ENCODE measurements at places on chromosomes 2 and 18.

DNA sequence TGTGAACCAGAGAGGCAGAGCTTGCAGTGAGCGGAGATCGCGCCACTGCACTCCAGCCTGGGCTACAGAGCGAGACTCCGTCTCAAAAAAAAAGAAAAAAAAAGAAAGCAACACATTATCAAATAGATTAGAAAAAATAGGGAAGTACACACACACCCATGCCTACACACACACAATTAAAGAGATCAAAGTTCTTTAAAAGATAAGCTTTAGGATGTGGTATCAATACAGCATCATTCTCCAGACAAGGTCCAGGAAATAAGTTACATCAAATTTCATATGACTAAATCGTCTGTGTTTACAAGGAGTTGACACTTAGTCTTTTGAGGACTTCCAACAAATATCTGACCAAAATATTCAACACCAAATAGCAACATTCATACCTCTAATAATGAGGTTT lies 25.7 kb downstream of the PGAP1 start:
- DNase-seq, result no peak

DNA sequence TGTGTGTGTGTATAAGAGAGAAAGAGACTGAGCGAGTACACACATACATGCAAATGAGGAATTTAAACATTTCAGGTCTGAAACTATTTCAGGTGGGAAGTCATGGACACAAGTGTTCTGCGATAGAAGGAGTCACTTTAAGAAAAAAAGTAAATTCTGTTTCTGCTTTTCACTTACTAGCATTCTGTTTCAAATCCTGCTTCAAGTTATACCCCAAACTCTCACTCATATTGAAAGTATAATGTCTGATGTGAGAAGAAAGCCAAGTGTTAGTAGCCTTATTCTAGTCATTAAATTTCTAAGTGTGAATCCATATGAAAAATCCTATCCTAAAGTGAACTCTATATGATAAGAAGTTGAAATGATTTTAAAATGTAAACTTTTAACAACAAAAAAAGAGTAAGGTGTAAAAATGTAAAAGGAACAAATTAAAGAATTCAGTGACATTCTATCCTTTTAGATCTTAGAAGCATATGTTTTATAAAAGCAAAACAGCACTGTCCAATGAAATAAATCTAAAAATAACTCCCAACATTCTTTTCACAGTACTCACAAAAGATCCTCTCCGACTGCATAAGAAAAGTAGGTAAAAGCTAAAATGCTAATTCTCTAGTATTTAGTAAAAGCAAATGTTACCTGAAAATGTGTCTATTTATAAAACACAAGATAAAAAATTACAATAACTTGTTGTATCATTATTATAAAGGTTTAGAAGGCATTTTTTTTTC lies 570.6 kb downstream of the ZEB2 start:
- no peak for DNase-seq

DNA sequence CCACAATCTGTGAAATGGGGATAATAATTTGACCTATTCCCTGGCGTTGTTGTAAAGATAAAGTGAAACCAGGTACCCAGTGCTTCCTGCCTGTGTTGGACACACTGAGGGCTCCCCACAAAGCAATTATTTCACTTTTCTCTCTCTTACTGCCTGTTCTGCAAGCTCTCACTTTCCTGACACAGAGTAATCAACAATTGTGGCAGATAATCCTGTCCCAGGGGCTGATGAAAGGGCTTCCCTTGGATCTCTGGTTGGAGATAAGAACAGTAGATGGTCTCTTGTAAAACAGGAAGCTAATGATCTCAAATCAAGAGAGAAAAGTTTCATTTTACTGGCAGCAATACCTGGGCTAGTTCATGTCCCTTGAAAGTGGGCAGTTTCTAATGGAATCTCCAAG lies 190.4 kb upstream of the EPHA4 start:
- DNase-seq, result no peak

DNA sequence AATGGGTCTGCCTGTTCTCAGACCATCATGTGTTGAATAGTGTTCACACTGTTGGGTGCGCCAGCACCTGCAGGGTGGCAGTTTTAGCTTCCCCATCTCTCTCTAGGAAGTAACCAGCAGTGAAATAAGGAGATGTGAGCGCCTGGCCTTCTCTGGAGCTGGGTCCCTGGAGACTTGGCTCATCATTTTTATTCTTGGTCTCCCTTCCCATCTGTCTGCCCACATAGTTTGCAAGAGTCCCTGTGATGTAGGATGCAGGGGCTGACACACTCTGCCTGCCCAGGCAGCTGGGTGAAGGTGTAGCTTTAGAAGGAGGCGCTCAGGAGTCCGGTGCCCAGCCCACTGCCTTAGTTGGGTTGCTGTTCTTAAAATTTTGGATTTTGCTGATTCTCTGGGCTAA lies 172.2 kb downstream of the LDLRAD4 start:
- no peak for DNase-seq

- DNase-seq, result no peak
These were observed 328.2 kb downstream of the RND3 start for GRCh38 chr2:150159300-150159699.

DNA sequence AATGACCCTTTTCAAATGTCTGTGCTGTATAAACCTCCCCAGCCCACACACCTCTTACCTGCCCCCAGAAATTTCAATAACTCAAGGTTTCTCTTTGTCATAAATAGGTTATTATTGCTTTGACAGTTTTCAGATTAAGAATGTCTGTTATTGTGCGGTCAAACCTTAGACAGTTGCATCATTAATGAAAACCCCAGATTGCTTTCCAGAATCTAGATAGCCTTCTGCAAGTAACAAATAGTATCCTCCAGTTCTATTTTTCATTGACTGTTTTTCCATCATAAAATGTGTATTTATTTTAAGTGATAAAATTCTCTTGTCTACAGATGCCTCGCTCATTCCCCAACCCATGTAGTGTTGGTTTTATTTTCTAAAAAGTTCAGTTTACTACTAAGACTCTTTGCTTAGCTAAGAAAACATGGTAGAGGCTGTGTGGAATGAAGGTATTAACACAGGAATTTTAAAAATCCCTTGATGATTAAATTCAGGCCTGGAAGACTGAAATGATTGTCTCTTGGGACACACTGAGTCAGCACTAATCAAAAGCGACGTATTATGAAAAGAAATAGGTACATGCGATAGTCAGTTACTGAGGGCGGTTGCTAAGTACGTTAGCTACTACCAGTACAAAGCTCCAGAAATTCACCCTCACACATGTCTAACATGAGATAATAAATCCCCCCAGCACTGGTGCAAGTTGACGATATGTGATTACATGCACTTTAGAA lies 38.4 kb upstream of the ITGAV start:
- DNase-seq, result no peak

- DNase-seq, result no peak
These were observed 5.9 kb upstream of the RPL37A start for GRCh38 chr2:216492597-216493333.

DNA sequence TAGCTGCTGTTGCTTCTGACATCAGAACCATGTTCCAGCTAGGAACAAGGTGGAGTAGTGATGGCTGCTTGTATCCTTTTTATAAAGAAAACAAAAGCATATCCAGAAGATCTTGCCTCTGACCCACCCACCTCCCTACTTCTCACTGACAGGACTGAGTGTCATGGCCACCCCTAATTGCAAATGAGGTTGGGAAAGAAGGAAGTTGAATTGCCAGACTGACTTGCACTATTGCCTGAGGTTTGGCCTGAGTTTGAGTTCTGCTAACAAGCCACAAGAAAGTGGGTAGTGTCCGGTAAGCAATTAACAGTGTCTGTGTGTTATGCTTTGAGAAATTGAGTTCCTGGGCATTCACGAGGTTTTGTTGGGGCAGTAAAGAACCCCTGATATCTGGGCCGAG lies 22.8 kb downstream of the SGPP2 start:
- DNase-seq, result no peak

Measured in GM12892 (cell line).